ENCODE measurements at places on chromosomes 1 and 21.

GRCh38 chr1:46190539-46190938 lies 7.7 kb downstream of the POMGNT1 start:
- DNase-seq: no peak

- DNase-seq: no peak
These were observed 549.9 kb downstream of the PLPP3 start for GRCh38 chr1:56029319-56030003.

DNA sequence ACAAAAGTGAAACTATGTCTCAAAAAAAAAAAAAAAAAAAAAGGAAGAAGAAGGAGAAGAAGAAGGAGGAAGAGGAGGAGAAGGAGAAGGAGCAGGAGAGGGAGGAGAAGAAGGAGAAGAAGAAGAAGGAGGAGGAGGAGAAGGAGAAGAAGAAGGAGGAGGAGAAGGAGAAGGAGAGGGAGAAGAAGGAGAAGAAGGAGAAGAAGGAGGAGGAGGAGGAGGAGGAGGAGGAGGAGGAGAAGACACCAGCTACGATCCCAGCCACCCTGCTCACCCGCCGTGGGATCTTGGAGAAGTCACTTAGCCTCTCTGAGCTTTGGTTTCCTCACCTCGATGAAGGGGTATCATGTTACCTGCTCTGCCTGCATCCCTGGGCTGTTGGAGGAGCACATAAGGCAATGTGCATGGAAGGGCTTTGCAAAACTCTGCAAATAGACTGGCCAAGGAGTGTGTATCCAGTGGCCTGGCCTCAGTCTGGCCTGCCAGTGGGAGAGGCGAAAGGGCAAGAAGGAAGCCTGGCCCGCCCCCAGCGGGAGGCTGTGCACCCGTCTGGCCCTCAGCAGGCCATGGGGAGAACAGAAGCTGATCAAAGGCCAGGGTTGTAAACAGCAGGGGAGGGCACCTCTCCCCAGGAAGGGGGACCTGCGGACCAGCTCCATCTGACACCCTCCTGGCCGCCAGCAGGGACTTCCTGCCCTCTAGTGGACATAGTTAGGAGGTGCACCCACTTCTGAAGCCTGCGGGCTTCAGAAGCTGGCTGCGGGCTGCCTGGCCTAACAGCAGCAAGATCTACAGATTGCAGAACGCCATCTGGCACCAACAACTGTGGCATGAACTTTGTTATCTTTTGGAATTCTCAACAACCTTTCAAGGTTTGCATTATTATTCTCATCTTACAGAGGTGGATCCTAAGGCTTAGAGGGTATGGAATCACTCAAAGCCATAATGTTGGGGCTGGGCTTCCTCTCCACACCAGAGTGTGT lies 19.2 kb upstream of the CDK18 start:
- DNase-seq: peak; percentile 61

DNA sequence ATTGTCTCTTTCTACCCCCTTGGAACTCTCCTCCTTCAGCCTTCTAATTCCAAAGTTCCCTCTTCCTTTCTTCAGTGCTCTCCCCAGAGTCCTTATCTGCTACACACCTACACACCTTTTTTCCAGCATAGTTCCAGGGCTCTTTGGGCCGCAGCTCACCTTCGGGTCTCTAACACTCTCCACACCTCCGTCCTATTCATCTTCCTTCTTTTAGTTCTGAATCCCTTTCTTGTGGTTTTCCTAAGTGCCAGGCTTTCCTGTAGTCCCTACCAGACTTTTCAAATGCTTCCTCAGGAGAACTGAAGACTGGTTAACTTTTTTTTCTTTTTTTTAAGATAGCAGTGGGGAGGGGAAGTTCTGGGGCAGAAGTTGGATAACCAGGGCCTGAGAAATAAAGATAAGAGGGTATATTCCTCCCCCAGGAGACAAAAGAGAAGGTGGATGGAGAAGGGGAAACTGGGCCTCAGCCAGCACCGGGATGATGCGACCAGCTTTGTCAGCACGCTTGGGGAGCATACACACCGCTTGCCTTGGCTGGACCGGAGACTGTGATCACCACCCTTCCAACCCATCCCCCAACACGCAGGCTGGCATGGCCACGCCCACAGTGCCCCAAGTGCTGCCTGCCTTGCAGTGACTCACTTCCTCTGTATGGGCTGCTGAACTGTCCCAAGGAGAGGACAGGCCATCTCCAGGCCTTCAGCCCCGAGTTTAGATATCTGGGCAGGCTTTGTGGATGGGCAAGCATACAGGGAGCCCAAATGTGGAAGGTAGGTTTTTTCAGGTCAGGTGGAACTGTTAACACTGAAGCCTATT lies 2.5 kb upstream of the CERS2 start:
- DNase-seq: no peak

- peak; percentile 15 for DNase-seq
These were observed 16.2 kb upstream of the COL18A1 start for GRCh38 chr21:45388611-45389296.

DNA sequence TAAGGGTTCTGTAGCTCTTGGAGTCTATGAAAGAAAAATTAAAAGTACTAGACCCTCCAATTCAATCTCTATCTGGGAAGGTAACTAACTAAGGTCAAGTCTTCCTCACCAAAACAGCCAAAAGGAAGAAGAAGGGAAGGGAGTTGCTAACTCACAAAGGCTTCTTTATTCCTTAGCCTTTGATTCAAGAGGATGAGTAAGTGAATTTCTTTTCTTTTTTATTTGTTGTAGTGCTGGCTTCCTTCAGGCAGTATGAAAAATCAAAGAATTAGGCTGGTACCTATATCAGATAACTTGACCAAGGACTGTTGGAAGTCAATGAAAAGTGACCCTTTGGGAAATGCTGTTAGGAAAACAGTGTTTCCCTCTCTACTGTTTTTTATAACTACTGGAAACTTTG lies 144.4 kb upstream of the NRIP1 start:
- DNase-seq: no peak

GRCh38 chr1:38006008-38006828 lies 904 bp upstream of the FHL3 start:
- peak; percentile 60 for DNase-seq

- no peak for DNase-seq
These were observed 212.3 kb downstream of the NCAM2 start for GRCh38 chr21:21210552-21210951.

DNA sequence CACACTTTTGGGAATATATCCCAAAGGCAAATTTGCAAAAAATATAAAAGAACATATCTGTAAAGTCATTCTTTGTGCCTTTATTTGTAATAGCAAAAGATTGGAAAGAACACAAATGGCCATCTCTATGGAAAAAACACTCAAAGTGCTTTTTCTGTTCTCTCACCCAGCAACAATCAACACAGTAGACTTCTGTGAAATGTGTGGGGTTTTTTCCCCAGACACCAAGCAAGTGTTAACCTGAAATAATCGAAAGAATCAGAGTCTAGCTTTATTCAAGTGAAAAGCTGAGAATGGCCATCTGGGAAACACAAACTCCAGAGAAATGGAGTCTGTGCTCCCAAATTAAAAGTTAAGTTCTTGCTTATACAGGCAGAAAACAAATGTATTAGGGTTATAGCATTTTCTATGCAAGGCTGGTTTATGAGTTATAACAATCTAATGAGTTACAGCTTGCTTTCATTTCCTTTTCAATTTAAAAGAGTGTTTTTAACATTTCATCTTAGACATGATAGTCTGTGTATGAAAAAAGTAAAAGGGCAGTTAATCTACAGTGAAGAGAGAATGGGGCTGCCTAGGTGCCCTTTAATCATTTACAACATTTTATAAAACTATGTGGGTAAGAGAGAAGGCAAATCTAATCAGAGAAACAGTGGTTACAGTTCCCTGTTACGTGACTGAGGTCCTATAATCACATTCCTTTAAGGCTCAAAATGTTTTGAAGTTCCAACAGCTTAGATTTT lies 46.6 kb downstream of the SLC30A7 start:
- no peak for DNase-seq

GRCh38 chr1:78497201-78497600 lies 6.4 kb downstream of the PTGFR start:
- DNase-seq: no peak

DNA sequence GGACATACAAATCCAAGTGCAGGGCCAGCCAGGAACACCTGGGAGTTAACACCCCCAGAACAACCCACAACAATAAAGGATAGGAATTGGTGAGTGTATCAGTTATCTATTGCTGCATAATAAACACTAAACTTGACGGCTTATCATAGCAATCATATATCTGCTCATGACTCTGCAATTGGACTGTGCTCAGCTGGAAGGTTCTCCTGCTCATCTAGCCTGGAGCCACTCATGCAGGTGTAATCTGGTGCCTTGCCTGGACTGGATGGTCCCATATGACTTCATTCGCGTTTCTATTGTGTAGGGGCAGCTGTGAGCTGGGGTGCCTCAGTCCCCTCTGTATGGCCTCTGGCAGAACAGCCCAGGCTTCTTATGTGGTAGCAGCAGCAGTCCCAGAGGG lies 76.3 kb upstream of the KLHDC7A start:
- no peak for DNase-seq

- DNase-seq: no peak
These were observed 32.1 kb downstream of the PCSK9 start for GRCh38 chr1:55071477-55071876.

DNA sequence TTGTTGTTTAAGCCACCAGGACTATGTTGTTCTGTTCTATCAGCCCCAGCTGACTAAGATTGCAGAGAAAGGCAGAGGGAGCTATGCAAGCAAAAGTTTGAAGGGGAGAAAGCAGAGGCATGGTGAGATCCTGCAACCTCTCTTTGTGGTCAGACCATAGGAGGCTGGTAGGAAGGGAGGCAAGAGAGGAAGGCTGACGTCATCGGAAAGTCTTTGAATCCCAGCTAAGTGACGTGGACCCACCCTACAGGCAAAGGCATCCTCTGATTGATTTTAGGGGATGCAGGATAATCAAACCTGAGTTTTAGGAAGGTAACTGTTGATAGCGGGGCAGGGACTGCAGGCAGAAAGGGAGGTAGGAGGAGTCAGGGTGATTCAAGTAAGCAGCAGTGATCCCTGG lies 23.3 kb upstream of the TNNI1 start:
- no peak for DNase-seq

GRCh38 chr1:110243146-110243545 lies 33.0 kb downstream of the KCNC4 start:
- DNase-seq: no peak

GRCh38 chr1:221715321-221716169 lies 26.3 kb downstream of the DUSP10 start:
- DNase-seq: no peak

DNA sequence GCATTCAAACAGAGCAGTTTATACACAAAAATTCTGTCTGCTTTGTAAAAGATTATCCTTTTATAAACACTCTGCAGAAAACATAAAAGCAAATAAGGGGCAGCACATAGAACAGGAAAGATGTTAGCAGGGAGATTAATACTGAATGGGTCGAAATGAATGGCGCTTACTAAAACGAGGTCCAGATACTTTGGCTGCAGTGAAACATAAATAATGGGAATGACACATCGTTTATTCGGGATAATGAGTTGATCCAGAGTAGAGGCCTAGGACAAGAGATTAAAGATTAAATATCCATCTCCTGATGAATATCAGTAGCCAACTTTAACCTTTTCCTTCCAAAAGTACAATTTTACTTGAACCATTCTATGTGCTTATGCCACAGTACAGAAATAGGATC lies 54.4 kb upstream of the PROX1 start:
- no peak for DNase-seq

DNA sequence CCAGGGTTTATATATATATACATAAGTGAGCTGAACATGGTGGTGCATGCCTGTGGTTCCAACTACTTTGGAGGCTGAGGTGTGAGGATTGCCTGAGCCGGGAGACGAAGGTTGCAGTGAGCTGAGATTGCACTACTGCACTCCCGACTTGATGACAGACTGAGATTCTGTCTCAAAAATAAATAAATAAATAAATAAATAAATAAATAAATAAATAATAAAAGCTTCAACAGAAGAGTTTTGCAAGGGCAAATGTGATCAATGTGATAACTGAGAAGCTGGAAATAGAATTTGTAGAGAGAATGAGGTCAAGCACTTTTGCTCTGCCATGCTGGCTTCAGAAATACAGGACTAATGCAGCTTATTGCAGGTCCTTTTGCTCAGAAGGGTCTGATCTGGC lies 855.8 kb upstream of the PRMT6 start:
- DNase-seq: no peak

- DNase-seq: no peak
These were observed 6.7 kb upstream of the ARHGAP30 start for GRCh38 chr1:161076410-161076809.

- DNase-seq: no peak
These were observed 197.5 kb downstream of the BRINP2 start for GRCh38 chr1:177368255-177368654.

- DNase-seq: no peak
These were observed 28.7 kb downstream of the PTGFR start for GRCh38 chr1:78519446-78519845.

DNA sequence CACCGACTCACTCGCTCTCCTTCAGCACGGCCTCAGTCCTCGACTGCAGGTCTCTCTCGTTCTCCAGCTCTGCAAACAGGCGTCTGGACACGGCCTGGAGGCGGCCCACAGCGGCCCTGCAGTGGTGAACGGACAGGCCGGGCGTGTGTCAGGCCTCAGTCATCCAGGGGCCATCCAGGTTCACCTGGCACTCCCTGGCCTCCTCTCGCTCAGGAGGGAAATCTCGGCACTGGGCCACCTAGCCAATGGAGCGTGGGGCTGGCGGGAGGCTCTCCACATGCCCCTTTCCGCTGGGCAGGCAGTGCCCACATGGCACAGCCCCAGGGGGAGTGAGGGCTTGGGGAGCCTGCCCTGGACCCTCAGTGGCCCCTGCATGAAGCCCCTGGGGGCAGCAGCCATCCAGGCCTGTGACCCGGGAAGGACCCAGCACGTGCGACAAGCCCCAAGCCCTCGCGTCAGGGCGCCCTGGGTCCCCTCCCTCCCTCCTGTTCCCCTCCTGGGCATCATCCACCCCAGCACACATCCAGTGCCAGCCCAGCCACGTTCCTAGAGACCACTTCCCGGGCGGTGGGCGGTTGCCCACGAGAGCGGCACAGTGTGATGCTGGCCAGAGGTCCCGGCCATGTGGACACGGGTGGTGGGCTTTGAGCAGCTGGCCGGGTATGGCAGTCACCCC lies 18.1 kb downstream of the CFAP74 start:
- DNase-seq: no peak

GRCh38 chr1:185139246-185139645 lies 17.5 kb downstream of the TRMT1L start:
- no peak for DNase-seq

GRCh38 chr1:153386500-153386901 lies 4.4 kb downstream of the S100A8 start:
- DNase-seq: no peak

DNA sequence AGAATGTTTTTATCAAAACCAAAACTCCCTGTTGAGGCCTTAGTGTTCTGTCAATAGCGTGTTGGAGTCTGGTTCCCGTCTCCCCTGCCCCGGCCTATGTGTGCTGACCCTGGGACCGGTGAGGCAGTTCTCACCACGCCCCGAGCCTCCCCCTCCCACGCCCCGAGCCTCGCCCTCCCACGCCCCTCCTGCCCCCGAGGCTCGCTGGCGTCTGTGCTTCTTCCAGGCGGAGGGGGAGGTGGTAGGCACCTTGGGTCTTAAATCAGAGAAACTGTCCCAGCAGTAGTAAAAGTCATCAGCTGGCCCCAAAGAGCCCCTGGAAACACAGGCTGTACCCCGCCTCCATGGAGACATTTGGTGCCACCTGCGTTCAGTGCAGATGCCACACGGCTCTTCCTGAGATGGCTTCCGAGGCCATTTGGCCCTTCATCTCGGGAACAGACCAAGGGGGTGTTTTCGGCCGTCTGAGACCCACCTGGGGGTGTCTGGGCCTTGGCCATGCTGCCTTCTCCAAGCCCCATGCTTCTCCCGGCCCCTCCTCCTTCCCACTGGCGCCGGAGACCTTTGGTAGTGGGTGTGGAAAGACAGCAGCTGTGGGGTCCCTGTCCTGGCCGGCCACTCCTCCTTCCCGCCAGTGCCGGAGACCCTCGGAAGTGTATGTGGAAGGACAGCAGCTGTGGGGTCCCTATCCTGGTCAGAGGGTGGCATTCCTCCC lies 44.7 kb downstream of the SKI start:
- DNase-seq: no peak
